ENCODE measurements at places on chromosomes 11 and 22.

DNA sequence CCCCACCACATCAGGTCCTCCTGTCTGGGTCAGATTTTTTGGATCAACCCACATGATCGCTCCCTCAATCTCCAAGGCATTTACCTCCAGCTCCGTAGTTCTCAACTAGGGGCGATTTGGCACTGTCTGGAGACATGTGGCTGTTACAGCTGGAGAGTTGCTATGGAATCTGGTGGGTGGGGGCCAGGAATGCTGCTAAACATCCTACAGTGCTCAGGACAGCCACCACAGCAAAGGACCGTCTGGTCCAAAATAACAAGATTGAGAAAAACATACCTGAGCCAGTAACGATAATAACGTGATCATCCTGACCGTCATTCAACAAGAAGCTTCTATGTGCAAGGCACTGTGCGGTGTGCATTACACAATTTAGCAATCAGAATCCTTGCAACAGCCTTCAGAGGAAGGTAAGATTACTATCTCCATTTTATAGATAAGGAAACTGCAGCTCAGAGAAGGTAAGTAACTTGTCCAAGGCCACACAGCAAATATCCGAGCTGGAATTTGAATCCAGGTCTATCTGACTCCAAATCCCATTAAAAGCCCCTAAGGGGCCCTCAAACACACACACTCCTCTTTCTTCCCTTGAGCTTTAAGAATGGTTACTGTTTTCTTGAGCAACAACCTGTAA is 14.3 kb upstream of the CRY2 start:
- no peak overlapping the region for H3K27ac ChIP-seq
- H3K4me1 ChIP-seq, result peaks cover 11% of the 10 kb centered on the region
- DNase-seq, result no peak
- H3K4me3 ChIP-seq, result no peak overlapping the region
- peaks cover 2% of the 10 kb centered on the region for H3K27me3 ChIP-seq
- H3K36me3 ChIP-seq, result no peaks in the 10 kb centered on the region

DNA sequence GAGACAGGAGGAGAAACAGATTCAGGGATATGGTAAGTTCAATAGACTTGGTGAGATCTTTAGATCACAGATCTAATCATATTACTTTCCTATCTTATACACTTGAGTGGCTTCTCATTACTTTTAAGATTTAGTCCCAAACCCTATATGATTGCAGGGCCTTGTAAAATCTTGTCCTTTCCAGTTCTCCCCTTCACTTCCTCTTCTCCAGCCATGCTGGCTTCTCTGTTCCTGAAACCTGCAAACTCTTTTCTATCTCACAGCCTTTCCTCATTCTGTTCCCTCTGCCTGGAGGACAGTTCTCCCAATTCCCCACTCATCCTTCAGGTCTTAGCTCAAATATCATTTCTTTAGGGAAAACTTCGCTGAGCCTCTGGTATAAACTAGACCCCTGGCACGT is 65.9 kb upstream of the BIRC3 start:
- H3K27ac ChIP-seq, result no peak overlapping the region
- DNase-seq, result no peak
- H3K4me1 ChIP-seq, result no peaks in the 10 kb centered on the region
- H3K27me3 ChIP-seq, result no peaks in the 10 kb centered on the region

GRCh38 chr11:75743711-75744563 is 24.6 kb upstream of the DGAT2 start:
- H3K36me3 ChIP-seq, result no peaks in the 10 kb centered on the region
- H3K4me3 ChIP-seq, result no peak overlapping the region
- peaks cover 27% of the 10 kb centered on the region for H3K27me3 ChIP-seq
- H3K27ac ChIP-seq, result no peak overlapping the region

- no peaks in the 10 kb centered on the region for H3K36me3 ChIP-seq
- H3K27me3 ChIP-seq, result no peaks in the 10 kb centered on the region
- DNase-seq, result peak; percentile 11
- H3K27ac ChIP-seq, result no peak overlapping the region
- H3K4me3 ChIP-seq, result no peak overlapping the region
These were observed 27.2 kb downstream of the CSF2RB start for GRCh38 chr22:36940676-36941075.

DNA sequence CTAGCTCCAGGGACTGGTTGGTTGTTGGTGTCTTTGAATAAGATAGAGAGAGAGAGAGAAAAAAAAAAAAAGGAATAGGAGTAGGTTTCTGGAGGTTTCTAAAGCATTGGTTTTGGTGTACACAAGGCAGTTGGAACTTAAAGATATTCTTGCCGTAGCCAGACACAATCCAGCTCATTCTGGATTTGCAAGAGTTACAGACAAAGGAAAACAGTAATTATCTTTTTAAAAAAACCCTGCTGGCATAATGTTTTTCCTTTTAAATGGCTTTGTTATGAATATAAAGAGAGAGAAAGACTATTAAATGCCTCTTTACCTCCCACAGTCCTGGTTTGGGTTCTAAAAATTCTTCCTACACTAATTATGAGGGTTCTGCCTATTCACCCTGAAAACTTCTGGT is 120.4 kb upstream of the RAG2 start:
- no peak for DNase-seq
- H3K36me3 ChIP-seq, result no peaks in the 10 kb centered on the region
- H3K27me3 ChIP-seq, result peaks cover 5% of the 10 kb centered on the region
- H3K4me1 ChIP-seq, result no peaks in the 10 kb centered on the region
- H3K4me3 ChIP-seq, result no peak overlapping the region

GRCh38 chr22:20591660-20592310 is 84.4 kb downstream of the MED15 start:
- H3K27ac ChIP-seq, result no peak overlapping the region
- no peak for DNase-seq
- no peaks in the 10 kb centered on the region for H3K4me1 ChIP-seq
- no peaks in the 10 kb centered on the region for H3K27me3 ChIP-seq
- H3K4me3 ChIP-seq, result no peak overlapping the region

DNA sequence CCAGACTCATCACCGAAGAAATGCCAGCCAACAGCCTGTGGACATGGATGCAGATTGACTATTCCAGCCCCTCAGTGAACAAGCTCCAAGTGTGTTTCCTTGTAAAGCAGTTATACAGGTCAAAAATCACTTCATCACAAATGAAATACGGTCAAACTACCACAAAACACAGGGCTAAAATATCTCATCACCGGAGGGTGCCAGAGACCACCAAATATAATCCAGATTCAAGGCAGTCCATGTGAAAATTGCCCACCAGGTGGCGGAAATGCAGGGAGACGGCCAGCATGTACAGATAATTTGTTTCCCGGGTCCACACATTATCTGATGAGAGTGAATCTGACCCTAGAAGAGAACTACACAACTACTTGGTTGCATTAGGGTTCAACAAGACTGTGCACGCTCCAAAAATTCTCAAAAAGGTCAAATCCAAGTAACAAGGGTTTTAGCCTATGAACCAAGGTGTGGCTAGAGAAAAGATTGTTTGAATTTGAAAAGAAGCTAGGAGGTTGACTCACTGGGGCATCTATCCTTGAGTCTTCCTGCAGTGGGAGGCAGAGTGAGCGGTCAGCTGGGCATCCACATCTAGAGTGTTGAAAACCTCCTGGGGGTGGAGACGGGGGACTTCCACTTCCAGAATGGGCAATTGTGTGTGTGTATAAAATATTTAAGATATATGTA is 71.7 kb downstream of the IGLL5 start:
- H3K27me3 ChIP-seq, result peaks cover 31% of the 10 kb centered on the region
- H3K4me1 ChIP-seq, result no peaks in the 10 kb centered on the region
- DNase-seq, result peak; percentile 79
- H3K4me3 ChIP-seq, result no peak overlapping the region
- no peaks in the 10 kb centered on the region for H3K36me3 ChIP-seq

DNA sequence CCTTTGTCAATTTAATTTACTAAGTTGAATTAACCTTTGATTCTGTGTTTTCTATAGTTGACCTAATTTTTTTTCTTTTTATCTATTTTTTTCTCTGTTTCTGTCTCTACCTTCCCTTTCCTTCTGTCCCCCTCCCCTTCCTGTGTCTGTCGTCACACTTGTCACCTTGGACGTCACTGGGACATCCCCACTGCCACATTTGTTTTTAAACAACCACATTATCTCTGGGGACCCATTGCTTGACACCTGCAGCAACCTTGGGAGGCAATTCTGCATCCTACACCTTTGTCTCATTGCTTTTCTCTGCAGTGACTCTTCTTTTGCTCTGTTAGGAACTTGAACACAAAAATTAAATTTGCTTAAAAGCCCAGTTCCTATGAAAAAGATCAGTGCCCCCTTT is 51.8 kb upstream of the TTC12 start:
- H3K27me3 ChIP-seq, result no peaks in the 10 kb centered on the region
- H3K4me3 ChIP-seq, result no peak overlapping the region
- no peaks in the 10 kb centered on the region for H3K36me3 ChIP-seq
- DNase-seq, result no peak
- no peaks in the 10 kb centered on the region for H3K4me1 ChIP-seq

DNA sequence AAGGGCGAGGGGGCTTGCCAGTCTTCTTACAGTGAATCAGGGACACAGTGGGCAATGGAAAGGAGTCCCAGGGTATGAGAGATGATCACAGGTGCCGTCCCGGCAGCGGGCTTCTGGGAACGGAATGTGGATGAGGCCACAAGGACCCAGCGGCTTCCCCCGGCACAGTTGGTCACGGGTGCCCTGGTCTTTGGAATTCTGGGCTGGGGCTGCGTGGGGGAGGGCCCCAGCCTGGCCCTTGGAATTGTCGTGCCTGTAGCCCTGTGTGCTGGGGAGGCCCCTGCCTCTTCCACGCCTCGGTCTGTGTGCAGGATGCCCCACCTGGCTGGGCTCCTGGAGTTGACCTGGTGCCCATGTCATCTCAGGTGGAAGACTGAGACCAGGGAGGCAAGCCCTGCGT is 76.6 kb downstream of the FBLN1 start:
- no peak for DNase-seq
- peaks cover 4% of the 10 kb centered on the region for H3K4me1 ChIP-seq
- H3K4me3 ChIP-seq, result no peak overlapping the region
- peaks cover 15% of the 10 kb centered on the region for H3K27me3 ChIP-seq
- H3K27ac ChIP-seq, result no peak overlapping the region
